ENCODE measurements at places on chromosomes 12 and 14.

DNA sequence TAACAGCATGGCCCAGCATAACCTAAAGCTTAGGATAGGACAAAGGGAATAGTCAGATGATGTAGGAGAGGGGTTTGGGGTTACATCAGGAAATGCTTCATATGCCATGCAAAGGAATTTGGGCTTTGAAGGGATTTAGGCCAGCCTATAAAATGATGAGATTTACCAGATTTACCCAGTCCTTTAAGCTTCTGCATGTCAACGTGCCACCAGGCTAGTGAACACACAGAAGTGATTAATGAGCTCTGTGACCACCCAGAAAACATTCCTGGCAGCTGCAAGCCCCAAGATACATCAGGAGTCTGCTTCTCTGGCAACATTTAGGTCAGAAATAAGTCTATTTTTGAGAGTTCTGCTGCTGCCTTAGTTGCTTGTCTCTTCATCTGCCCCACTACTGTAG lies 118.3 kb downstream of the LRIG3 start:
- DNase-seq = no peak

DNA sequence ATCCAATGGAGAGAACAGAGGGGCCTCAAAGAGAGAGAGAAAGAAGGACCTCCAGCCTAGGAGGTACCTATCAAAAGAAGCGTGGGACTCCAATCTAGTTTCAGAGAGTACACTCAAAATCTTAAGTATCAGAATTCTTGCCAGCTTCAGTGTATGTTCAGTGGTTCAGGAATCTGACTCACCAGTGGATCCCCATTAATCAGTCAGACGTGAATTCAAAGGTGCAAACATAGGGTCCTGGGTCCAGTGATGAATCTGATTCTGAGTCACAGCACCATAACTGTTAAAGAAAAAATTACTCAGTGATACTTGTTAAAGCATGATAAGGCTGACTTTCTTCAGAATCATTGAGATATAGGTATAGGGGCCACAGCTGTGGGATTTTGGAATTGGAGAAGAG lies 33.2 kb downstream of the ETNK1 start:
- no peak for DNase-seq

DNA sequence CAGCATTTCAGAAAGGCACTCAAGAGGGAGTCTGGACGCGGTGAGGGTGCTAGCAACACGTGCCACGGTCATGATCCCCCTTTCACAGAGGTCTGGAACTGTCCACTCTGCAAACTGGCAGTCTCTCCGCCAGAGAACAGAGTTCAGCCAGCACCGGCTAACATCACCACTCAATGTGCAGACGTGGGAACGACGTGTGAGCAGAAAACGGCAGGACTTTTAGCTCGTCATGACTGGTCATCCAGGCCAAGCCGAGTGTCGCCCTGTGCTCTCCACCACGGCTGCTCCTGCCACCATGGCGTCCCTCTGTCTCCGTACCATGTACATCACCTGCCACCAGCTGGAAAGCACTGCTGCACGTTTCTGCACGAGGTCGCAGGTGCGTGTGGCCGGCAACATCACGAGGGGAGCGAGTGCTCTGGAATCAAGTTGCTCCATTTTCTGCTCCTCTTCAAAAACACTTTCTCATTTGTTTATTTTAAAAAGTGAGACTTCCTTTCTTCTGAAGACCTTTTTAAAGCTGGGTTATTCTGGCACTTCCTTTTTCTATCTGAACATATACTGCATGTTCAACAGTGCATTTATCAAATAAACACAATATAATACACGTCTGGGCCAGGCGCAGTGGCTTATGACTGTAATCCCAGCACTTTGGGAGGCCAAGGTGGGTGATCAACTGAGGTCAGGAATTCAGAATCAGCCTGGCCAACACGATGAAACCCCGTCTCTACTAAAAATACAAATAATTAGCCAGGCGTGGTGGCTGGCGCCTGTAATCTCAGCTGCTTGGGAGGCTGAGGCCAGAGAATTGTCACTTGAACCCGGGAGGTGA lies 28.0 kb downstream of the SLC15A4 start:
- DNase-seq = no peak

- DNase-seq = no peak
These were observed 19.9 kb downstream of the JAG2 start for GRCh38 chr14:105148604-105149145.

GRCh38 chr14:60691383-60692113 lies 32.6 kb downstream of the SIX4 start:
- no peak for DNase-seq

GRCh38 chr14:83994020-83994419 lies 1535.9 kb upstream of the FLRT2 start:
- DNase-seq = no peak

DNA sequence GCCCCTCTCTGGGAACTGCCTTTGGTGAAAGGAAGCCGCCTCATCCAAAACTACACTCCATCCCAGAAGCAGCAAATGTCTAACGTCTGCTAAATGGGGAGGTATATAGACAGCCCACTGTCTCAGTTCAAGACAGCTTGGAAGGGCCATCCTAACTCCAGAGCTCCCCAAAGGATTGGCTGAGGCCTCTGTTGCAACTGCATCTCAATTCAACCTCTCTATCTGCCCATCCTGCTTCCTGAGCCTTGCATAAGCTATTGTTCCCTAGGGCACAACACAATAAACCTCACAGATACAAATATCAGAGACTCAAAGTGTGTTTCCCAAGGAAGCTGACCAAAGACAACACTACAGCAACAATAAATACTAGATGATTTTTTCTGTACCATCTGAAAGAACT lies 495.2 kb upstream of the SOX5 start:
- no peak for DNase-seq

DNA sequence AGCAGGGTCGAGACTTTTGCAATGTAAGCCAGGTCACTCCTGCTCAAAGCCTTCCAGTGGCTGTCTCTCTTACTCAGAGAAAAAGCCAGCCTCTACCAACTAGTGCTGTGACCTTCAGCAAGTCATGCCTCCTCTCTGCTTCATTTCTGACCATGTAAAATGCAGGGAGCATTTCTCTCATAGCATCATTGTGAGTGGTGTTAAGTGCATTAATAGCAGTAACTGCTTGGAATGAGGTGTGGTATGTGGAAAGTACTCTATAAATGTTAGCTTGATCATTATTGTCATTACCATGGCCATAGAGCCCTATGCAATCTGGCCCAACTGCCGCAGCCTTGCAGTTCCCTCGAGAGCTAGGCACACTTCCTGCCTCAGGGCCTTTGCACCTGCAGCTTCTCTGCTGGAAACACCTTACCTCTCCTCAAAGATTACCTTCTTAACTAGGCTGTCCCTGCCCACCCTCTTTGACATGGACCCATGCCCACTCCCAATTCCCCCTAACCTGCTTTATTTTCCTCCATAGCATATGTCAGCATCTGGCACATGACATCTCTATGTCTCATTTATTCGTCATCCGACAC lies 10.9 kb downstream of the PLEKHD1 start:
- DNase-seq = no peak

DNA sequence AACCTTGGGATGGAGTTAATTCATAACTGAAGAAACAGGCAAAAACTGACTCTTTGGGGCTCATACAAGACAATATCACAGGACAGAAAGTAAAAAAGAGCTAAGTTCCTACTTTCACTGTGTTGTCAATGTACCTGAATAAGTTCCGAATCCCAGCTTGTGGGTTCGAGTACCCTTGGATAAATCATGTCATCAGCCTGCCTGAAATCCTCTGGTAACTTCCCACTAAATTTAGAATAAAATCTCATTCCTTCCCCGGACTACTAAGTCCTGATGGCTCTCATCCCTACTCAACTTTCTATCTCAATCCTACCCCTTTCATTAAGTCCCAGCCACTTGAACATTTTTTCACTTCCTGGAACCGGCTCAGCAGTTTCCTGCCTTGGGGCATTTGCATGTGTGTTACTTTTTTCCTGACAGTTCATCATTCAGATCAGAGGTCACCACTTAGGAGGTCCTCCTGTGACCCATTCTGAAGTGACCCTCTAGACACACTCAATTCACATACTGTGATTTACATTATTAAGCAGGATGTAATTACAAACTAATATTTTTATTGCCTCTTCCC lies 12.7 kb downstream of the ERP29 start:
- DNase-seq = no peak

DNA sequence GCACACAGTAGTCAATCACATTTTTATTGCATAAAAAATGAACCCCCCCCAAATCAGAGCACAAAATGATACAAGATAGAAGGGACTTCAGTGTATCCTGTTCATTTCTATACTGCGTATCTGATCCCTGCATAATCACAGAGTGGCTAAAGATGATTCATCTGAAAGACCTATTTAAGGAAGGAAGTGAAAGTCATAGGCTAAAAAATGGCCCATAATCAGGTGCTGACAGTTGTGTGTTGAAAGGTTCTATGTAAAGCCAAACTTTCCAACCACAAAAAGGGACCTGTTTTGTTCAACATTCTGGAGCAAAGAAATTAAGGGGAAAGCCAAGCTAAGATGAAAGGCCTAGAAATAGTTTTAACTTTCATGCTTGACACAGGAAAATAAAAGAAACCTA lies 147.8 kb upstream of the ATP2B1 start:
- no peak for DNase-seq

- no peak for DNase-seq
These were observed 22.3 kb downstream of the SNW1 start for GRCh38 chr14:77738559-77739250.

GRCh38 chr12:25526778-25527177 lies 26.3 kb downstream of the LMNTD1 start:
- DNase-seq = no peak

- no peak for DNase-seq
These were observed 379.8 kb upstream of the PRICKLE1 start for GRCh38 chr12:42969355-42969754.

DNA sequence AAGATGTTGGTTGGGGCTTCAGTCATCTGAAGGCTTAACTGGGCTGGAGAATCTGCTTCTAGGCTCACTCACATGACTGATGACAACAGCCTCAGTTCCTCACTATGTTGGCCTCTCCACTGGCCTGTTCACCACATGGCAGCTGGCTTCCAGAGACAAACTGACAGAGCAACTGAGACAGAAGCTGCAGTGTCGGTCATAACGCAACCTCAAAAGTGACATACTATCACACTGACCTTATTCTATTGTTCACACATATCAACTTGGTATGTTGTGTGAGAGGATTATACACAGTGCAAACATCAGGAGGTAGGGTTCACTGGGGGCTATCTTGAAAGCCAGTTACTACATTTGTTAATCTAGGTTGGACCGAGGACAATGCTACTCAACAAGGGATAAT lies 92.9 kb downstream of the PAWR start:
- no peak for DNase-seq

DNA sequence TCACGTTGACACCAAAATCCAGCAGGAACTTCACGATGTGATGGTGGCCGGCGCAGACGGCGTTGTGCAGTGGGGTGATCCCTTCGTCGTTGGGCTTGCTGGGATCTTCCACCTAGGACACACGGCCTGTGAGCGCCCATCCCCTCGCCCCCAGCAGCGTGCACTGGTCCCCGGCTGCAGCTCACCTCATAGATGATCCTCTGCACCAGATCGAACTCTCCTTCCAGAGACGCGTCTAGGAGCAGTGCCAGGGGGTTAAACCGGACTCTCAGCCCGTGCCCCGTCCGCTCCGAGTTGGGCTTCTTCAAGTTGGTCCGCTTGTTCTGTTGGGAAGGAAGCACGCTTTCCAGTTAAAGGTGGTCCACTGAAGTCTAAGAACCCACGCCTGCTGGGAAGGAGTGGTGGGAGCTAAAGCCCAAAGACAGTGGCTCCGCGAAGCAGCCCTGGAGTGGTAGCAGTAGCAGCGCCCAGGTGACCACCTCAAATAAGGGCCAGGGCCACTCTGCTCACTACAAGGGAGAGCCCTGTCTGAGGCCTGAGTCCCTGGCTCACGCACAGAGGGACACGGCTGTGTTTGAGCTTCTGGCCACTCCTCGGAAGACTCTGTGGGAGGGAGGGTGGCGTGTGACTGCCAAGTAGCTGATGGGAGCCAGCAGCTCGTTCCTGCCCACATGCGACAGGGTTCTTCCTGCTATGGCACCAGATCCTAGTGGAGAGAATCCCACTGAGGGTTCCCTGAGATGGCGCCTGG lies 23.3 kb downstream of the ZFYVE21 start:
- DNase-seq = no peak

GRCh38 chr14:91241863-91242262 lies 2.6 kb downstream of the GPR68 start:
- no peak for DNase-seq

- no peak for DNase-seq
These were observed 614.6 kb upstream of the ATP2B1 start for GRCh38 chr12:90323217-90323616.

DNA sequence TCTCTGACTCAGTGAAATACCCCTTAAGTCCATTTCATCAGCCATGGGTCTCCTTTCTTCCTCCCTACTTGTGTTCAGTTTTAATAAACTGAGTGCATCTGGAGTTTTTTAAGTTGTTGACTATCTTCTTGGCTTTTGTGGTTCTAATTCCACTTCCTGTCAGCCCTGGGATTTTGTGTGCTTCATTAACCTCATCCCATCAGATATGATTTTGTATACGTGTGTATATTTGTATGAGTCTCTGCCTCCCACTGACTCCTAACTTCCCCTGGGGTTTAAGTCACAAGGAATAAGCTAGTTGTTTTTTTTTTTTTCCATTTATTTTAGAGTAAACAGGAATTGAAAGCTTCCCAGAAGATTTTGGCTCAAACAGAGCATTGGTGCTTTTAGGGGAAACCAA lies 62.7 kb downstream of the TTLL5 start:
- no peak for DNase-seq

DNA sequence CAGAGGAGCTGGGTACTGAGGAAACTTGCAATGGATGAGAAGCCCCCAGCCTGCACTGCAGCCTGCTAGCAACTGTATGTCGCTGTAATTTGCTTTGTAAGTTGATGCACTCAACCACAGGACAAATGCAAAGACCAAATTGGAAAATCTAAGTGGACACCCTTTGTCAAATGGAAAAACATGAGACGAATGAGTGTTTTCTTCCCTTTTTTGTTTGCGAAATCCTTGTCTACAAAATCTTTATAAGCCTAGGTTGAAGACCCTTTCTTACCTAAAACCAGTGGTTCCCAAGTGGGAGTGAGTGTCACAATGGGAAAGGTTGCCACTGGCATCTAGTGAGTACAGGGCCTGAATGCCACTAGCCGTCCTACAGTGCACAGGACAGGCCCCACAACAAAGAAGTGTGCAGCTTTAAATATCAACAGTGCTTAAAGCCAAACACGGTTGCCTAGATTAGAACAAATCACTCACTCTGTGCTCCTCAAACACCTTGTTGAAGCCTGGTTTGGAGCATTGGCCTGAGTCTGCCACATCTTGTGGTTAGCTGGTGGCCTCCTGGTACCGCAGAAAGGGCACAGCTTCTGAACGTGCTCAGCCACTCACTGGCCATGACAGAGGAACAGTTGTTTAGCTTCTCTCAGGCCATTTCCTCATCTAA lies 7.6 kb upstream of the VASH1 start:
- no peak for DNase-seq

GRCh38 chr12:53399896-53400295 lies 19.9 kb downstream of the SP1 start:
- no peak for DNase-seq

- no peak for DNase-seq
These were observed 51.1 kb downstream of the CCNK start for GRCh38 chr14:99532310-99532709.

- DNase-seq = no peak
These were observed 298.2 kb downstream of the TMEM132D start for GRCh38 chr12:129605666-129606065.

GRCh38 chr12:9792961-9793617 lies 32.4 kb upstream of the CD69 start:
- no peak for DNase-seq
